Activated naive CD4-positive, alpha-beta T cell treated with Interleukin-2 at 50 U/mL for 16 hours (primary cell): ENCODE measurements at places on chromosomes 5 and 9.

GRCh38 chr9:129481810-129482511 is 138.9 kb downstream of the C9orf50 start:
- no peak for DNase-seq

- DNase-seq, result no peak
These were observed 399.6 kb downstream of the MED10 start for GRCh38 chr5:5978501-5979376.

GRCh38 chr9:8874482-8874881 is 1074.9 kb upstream of the DMAC1 start:
- no peak for DNase-seq

DNA sequence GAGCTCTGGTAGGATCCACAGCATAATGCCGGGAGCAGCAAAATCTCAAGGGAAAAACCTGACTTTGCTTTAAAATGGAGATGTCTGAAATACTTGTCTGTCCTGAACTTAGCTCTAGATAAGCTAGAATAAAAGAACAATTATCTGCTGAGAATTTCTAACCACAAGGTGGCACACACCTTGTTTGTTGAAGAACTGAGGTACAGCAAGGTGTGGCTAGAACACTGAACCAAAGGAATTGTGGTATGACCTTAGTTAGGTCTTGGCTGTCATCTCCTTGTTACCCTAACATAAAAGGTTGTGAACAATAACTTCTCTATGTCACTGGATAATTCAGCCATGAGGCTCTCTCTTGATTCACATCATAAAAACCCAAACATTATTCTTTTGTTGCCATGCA is 72.3 kb upstream of the ANXA1 start:
- no peak for DNase-seq

DNA sequence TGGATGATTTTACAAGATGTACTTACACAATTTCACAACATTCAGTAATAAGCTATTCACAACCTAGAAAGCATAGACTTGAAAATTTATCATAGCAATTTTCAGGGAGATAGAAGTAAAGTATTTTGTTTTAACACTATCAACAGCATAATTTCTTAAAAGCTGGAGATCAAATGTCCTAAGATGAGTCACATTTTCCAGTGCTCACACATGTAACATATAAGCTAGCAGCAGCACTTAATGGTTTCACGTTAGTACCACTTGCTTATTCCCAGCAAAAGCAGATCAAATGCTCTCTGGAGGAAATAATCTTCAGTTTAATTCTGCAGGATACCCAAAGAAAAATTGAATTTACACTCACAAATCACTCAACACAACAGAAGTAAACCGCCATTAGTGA is 6.5 kb downstream of the OR13C8 start:
- no peak for DNase-seq

GRCh38 chr9:22657713-22658112 is 211.1 kb downstream of the DMRTA1 start:
- DNase-seq, result no peak

DNA sequence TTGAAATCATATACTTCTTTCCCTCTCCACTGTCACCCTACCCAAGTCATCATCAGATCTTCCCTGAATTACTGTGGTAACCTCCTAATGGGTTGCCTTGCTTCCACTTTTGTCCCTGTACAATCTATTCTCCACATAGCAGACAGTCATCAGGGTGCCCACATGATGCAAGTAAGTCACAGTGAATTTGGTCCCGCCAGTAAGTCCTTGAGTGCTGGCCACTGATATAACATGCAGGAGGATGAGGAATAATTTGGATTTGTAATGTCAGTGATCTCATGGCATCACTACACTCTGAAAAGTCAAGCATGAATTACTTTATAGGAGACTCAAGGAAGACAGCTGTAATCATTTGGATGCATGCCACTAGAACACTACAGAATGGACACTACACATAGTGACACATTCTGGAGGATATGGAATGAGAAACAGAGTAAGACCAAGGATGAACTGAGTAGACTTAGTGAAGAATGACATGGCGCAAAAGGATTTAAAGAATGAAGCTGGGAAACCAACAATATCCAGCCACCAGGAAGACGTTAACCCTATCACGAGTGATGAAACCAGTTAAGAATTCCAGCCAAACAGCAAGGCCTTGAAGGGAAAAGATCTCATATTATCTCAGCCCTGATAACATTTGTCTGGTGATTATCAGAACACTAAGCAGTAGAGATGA is 28.6 kb downstream of the MARCHF3 start:
- DNase-seq, result no peak

DNA sequence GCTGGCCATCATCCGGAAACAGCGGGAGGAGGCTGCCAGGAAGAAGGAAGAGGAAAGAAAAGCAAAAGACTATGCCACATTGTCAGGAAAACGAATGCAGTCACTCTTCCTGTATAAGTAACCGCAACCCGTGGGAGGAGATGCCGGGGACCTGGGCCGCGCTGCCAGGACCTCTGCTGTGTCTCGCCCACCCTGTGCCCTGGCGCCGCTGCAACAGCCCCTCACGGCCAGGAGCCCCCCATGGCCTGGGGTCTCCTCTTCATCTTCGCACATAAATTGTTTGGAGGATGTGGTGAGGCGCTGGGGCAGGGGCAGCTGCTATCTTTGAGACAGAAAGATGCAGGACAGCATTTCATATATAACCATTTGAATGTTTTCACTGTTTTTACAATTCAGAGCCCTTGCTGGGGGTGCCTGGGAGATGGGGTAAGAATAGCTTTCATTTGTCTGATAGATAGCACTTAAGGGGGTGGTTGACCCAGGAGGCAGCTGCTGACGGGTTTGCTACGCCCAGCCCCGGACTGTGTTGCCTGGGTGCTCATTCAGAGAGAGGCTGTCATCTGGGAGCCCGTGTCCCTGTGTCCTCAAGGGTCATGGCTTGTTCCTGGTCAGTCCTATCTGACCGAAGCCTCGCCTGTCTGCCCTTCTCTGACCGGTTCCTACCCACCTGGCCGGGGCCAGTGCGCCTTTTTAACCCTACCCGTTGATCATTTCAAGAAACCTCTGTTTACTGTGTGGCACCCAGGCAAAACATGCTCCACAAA is 1067.7 kb upstream of the COX7C start:
- DNase-seq, result no peak

- DNase-seq, result no peak
These were observed 120.4 kb upstream of the SPRY4 start for GRCh38 chr5:142445266-142445665.

DNA sequence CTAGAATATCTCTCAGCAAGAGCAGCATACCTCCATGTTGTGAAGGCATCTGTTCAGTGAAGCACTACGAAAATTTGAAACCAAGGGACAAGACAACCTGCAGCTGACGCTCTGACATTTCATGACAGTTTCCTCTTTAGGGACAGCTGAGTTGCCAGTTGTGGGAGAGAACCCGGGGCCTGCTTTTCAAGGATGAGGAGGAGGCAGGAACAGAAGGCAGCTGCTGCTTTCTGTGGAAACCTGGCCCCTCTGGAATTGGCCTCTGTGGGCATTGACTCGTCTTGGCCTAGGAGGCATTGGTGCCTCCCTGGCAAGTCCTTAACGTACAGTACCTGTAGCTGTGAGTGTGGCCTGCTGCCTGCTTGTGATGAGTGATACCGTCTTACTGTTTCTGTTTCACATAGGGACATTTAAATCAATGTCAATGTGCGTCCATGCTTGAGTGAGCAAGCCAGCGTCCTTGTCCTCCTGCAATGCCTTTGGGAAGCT is 21.6 kb downstream of the SLC46A2 start:
- DNase-seq, result no peak

DNA sequence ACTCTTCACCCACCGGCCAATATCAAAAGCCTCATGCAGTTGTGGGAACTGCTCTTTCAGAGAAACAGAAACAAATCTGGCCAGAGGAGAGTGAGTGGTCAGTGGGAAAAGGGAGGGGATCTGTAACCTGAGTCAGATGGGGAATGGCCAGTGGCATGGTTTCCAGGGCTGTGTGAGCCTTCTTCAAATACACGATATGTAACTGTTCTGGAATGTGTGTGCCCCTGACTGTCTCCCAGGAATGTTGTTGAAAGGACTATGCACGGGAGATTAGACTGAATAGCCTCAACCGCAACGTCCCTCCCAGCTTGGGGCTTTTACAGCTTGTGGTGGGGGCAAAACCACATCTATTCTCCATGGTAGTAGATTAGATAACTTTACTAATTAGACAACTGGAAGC is 60.8 kb downstream of the SH3TC2 start:
- DNase-seq, result no peak

DNA sequence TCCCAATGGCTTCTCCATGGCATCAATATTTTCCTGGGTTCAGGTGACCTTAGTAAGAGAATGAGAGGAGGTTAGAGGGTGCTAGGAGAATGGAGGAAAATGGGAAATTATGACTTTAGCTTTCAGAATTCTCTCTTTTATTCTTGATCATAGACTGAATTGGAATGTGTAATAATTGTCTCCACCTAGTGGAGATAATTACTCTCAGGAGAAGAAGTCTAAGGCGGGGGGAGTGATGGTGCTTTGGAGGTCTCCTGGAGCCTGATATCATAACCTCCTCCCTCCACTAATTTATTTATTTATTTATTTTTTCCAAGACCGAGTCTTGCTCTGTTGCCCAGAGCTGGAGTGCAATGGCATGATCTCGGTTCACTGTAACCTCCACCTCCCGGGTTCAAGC is 221.3 kb downstream of the GRIA1 start:
- no peak for DNase-seq

DNA sequence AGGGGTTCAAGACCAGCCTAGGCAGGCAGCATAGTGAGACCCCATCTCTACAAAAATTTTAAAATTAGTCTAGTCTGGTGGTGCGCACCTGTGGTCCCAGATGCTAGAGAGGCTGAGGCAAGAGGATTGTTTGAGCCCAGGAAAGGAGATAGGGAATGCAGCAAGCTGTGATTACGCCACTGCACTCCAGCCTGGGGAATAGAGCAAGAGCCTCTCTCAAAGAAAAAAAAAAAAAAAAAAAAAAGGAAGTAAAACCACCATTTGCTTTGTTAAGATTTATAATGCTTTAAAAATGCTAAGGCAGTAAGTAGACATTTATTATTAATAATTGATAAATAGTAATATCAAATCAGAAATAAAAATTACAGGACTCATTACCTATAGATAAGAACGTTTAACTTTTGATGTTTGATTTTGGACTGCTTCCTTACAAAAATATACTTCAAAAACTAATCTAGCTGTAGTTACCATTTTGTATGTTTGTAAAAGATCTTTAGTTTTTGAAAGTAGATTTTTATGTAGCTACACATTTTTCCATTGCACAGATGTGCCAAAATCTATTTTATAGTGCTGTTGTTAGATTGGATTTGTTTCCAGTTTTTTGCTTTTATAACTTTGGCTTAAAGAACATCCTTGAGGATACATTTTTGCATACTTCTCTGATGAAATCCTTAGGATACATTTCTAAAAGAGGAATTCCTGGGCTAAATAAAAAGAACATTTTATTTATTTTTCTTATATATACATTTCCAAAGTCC is 86.4 kb downstream of the INIP start:
- DNase-seq, result no peak

DNA sequence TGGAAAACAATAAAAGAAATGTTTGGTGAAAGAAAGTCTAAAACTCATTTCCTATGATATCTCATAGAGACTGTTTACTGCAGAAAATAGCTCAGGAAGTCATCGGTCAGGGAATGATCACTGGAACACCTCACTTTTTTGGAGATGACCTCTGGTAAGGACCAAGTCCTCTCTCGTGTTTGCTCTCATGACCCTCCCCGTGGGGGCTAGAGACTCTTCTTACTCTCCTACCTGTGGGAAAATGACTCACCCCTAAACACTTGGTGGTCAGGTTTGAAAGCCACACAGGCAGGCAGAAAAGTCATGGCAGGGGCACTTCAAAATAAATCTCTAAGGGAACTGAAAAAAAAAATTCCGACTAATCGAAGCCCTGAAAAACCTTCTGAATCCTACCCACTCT is 48.2 kb downstream of the FAM240B start:
- DNase-seq, result no peak

DNA sequence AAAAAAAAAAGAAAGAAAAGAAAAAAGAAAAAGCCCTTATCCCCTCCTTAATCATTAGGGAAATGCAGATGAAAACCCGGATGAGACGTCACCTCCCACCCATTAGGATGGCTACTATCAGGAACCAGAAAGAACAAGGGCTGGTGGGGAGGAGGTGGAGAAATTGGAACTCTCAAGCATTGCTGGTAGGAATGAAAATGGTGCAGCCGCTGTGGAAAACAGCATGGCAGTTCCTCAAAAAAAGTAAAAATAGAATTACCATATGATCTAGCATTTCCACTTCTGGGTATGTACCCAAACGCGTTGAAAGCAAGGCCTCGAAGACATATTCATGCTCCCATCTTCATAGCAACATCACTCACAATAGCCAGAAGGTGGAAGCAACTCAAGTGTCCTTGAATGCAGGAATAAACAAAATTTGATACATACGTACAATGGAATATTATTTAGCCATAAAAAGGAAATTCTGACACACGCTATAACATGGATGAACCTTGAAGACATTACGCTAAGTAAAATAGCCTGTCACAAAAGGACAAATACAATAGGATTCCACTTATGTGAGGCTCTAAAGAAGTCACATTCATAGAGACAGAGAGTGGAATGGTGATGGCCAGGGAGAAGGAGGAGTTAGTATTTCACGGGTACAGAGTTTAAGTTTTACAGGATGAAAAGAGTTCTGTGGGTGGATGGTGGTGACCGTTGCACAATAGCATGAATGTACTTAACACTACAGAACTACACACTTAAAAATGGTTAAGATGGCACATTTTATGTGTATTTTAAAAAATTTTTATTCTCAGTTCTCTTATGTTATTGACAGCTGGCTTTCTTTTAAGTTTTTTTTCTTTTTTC is 166.8 kb upstream of the IER5L start:
- DNase-seq, result no peak

DNA sequence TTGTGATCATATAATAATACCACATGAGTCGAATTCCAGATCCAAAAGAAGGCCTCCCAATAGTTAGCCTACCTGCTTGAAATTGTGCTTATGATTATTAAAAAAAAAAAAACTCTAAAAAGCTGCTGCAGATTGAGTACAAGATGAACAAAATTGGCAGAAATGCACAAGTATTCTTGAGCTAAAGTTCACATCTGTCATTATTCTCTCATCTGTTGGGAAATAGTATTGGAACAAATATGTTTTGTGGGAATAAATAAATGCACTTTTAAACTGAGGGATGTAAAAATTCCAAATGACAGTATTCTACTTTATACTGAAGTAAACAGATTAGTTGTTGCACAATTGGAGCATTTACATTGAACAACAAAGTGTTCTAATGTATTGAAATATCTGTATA is 15.7 kb downstream of the DAB2 start:
- DNase-seq, result no peak

GRCh38 chr9:94740145-94740840 is 13.8 kb downstream of the AOPEP start:
- no peak for DNase-seq

DNA sequence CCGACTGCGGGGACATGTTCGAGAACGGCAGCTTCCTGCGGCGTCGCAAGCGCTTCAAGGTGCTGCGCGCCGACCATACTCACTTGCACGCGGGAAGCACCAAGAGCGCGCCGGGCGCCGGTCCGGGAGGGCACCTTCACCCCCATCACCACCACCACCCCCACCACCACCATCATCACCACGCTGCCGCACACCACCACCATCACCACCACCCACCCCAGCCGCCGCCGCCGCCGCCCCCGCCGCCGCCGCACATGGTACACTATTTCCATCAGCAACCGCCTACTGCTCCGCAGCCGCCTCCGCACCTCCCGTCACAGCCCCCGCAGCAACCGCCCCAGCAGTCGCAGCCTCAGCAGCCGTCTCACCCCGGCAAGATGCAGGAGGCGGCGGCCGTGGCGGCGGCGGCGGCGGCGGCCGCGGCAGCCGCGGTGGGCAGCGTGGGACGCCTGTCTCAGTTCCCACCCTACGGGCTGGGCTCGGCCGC is 514 bp downstream of the FOXB2 start:
- no peak for DNase-seq

GRCh38 chr5:88049737-88050136 is 218.9 kb downstream of the TMEM161B start:
- no peak for DNase-seq
